ENCODE measurements at places on chromosomes 13 and 19.

DNA sequence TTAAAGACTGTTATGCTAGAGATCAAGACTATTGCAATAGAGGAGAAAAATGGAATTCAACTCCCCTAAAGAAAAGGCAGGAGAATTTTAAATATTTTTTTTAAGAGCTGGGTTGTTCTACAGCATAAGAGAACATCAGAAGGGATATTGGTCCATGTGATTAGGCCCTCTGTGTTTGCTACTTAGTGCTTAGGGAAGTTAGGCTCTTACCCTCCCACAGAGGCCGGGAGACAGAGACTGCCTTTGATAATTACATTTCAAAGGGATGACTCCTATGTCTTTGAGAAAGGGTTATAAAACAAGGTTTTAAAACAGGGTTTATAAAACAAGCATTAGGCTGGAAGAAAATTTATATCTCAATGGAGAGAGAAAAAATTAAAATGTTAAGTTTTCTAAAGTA lies 1248.1 kb upstream of the PCDH20 start:
- no peak for DNase-seq

GRCh38 chr19:13132471-13133180 lies 14.6 kb downstream of the NACC1 start:
- no peak for DNase-seq

- DNase-seq = no peak
These were observed 24.9 kb downstream of the MPND start for GRCh38 chr19:4368128-4368820.

DNA sequence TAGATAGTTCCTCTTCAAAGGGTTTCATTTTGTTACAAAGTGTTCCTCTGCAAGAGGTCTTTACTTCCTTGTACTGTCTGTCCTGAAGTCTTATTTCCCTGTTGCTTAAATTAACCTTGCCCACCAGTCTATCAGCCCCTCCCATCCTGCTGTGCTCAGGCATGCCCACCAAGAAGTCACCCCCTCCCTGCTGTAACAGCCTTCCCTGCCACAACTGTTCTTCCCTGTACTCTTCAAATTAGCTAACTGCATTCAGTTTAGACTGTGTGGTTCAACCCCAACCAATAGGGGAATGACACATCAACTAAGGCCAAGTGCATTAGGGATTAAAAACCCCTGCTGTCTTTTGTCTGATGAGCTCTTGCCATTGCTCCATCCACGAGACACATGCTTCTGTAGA lies 34.4 kb upstream of the ZNF562 start:
- DNase-seq = no peak

DNA sequence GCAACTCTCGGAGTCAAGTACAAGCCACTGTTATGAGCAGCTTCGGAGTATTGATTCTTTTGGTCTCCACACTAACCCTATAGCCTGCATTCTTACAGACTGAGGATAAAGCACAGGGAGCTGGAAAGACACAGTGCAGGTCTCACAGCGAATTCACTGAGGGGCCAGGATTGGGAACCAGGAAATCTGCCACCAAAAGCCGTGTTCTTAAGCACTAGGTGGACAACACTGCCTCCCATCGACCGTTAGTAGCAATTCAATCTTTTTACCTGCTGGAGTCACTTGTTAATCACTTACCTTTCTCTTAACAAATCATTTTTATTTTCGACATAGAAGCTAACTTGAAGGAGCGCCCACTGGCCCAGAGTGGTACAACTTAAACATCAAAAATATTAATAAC lies 6.3 kb downstream of the PMIS2 start:
- no peak for DNase-seq

DNA sequence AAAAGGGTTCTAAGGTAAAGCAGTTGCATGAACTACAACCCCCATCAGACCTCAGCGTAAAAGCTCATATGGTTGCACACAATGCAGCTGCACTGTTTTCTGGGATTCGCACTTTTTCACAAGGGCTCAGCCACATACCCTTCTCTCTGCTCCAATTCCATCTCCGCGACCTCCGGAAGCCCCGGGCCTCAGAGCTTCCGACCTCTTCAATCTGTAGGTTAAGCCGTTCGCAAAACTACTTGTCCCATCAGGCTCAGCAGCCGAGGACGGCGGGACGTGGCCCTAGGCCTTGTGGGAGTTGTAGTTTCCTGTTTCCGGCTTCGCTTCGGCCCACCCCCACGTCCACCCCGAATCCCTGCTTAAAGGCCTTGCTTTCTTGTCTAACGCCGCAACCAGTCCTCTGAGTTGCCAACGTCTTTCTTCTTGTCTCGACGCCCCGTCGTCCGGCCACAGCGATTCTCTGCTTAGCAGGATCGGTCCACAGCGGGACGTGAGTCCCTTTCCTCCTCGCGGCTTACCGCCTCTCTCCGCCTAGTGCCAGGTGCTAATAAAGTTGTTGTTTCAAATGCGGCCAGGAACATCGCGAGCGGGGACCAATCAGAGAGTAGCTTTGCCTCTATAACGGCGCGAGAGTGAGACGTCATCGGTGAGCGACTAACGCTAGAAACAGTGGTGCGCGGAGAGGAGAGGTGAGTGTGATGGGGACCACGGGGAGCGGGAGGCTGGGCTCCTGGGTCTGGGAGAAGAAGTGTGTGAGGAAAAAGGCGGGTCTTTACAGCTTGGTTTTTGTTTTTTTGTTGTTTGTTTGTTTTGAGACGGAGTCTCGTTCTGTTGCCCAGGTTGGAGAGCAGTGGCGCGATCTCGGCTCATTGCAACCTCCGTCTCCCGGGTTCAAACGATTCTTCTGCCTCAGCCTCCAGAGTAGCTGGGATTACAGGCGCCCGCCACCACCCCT lies at the start of the genes PRPF31 and TFPT:
PRPF31 (plus strand) TSS at position 646 of the 955 bp plus-strand sequence. CDS start 2,525 bp downstream, outside the sequence.
TFPT (minus strand) TSS at position 549 of the 955 bp plus-strand sequence; CDS start at position 161, 388 bp downstream.
- DNase-seq = peak; percentile 93

DNA sequence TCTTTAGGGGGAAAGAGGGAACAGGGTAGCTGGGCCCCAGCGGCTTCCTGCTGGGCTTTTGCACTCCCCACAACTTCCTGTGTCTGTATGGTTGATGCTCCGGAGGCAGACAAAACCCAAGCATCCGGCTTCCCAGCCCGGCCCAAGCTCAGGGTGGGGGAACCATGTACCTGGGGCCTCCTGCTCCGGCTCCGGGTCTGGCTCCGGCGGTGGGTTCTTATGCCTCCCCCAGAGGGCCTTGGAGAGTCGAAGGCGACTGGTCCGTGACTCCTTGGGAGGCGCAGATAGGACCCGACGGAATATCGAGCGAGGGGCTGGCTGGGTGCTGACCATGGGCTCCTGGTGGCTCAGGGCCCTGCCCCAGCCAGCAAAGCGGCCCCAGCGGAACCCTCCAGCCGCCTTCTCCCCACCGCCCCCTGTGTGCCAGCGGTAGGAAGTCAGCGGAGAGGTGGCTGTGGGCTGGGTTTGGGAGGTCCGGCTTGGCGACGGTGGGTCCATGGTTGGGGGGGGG lies 428 bp downstream of the RASAL3 start:
- peak; percentile 46 for DNase-seq

DNA sequence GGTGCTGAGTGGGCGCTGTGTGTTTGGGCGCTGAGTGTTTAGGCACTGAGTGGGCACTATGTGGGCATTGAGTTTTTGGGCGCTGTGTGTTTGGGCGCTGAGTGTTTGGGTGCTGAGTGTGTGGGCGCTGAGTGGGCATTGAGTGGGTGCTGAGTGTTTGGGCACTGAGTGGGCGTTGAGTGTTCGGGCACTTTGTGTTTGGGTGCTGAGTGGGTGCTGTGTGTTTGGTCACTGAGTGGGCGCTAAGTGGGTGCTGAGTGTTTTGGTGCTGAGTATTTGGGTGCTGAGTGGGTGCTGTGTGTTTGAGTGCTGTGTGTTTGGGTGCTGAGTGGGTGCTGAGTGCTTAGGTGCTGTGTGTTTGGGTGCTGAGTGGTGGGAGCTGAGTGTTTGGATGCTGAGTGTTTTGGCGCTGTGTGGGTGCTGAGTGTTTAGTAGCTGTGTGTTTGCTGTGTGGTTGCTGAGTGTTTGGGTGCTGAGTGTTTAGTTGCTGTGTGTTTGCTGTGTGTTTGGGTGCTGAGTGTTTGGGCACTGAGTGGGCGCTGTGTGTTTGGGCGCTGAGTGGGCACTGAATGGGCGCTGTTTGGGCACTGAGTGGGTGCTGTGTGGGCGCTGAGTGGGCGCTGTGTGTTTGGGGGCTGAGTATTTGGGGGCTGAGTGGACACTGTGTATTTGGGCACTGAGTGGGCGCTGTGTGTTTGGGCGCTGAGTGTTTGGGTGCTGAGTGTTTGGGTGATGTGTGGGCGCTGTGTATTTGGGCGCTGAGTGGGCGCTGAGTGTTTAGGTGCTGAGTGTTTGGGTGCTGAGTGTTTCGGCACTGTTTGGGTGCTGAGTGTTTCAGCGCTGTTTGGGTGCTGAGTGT lies 47.2 kb upstream of the F7 start:
- DNase-seq = no peak

GRCh38 chr19:40742886-40743285 lies 7.4 kb downstream of the ACTMAP start:
- DNase-seq = no peak

DNA sequence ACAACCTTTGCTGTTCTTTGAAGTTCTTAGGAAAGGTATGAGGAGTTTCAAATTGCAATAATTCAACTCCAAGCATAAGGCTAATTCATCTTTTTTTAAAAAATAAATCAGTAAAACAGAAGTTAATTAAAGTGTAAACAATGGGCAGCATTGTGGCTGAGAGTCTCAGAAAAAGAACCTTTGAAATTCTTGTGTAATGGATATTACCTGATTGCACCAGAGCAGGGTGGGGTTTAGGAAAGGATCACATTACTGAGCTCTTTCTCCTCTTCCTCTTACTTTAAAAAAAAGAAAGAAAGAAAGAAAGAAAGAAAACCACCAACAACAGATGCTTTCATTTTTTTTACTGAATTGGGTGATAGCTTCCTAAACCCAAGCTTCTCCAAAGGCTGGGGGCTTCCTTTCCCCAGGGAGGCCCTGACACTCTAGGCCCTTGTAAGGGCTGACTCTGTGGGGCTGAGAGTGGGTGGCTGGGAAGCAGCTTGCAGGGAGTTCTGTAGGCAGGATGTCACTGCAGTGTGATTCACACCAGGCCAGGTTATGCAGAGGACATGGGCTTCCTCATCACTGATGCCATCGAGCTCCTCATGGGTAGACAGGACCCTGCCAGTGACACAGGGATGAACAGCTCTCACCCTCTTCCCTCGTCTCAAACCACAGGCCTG lies 564.5 kb downstream of the FGF9 start:
- no peak for DNase-seq

- no peak for DNase-seq
These were observed 117.8 kb downstream of the IRS2 start for GRCh38 chr13:109668433-109669233.

GRCh38 chr13:54357284-54357933 lies 1328.8 kb downstream of the OLFM4 start:
- DNase-seq = no peak

- DNase-seq = no peak
These were observed 699 bp downstream of the RCBTB2 start for GRCh38 chr13:48532256-48532505.

- peak; percentile 79 for DNase-seq
These were observed 2.2 kb upstream of the GSK3A start for GRCh38 chr19:42244347-42245220.

GRCh38 chr19:871446-872265 lies 12.2 kb downstream of the CFD start:
- DNase-seq = no peak

GRCh38 chr13:51867062-51867461 lies 5.3 kb downstream of the CCDC70 start:
- no peak for DNase-seq

DNA sequence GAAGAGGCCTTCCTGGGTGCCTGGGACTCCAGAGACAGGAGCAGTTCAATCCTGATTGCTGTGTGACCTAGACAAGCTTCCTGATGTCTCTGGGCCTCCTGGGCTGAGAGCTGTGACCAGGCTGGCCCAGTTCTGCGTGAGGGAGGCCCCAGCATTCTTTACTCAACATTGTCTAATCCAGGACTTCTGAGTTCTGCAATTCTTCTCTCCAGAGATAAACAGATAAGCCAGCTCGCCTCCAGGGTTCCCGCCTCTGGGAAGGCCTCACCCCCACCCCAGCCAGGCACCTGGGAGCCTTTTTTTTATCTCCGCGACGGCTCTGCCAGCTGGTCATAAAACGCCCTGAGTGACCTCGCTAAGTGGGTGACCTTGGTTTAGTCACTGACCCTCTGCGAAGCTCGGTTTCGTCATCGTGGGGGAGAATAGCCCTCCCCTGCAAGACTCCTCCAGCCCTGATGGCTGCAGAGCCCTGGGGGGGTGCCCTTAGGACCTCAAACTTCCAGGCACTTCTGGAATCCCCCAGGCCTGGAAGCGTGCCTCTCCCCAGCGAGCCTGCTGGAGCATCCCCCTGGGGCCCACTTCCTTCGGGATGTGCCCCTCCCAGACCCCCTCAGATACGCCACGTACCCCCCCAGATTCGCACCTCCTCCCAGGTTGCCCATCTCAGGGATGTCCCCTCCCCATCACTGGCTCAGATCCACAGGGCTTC lies 1.9 kb downstream of the SULT2B1 start:
- DNase-seq = no peak

DNA sequence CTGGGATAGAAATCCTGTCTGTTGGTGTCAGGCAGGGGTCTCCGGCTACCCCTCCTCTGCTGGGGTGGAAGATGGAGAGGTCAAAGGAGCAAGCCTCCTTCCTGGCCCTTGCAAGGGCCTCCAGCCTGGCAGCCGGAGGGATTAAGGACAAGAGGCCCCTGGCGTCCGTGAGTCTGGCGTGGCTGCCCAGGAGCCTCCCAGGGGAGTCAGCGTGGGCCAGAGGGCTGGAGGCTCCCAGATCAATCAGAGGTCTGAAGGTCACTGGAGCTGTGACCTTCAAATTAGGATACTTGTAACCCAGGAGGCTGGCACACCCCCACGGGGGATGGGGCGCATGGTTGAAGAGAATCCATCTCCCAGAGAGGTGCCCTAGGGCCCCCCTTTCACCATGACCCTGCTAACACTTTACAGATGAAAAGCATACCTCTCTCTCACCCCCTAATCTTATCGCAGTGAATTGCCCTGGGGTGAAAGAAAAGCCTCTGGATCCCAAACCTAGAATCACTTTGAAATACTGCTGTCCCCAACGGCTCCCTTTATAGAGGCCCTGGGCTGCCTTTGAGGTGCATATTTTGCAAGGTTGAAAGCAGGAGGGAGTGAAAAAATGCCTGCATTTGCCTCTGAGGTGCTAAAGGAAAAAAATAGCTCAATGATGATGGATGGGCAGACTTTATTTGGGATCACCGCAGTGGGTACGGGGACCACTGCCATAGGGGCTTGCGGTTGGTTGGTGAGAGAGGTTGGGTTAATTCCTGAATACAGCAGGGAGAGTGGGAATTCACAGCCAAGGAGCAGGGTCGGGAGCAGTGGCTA lies 44.9 kb upstream of the PEG3 start:
- DNase-seq = no peak

DNA sequence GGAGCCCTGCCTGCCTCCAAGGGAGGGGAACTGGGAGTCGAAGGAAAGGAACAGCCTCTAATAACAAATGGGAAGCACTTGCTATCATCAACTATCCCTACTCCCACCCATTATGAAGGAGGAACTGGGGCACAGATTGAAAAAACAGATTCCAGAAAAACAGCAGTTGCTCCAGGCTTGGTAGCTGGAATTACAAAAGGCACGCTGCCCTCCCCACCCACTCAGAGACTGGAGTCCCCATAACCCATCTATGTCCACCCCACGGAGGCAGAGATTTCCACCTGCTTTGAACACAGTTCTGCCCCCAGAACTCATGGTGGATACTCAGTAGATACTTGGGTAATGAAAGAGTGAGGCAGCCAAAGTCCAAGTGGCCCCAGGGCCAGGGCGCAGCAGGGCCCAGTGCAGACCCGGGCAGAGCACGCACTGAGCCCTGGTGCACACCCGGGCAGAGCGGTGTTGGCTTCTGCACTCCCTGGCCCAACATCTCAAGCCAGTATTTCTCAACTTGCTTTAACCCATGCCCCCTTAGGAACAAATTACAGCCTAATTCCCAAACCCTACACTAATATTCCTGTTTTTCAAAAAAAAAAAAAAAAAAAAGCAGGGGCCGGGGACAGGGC lies 19.1 kb upstream of the CCNP start:
- DNase-seq = no peak

- no peak for DNase-seq
These were observed 837 bp downstream of the FSD1 start for GRCh38 chr19:4305257-4305612.

Measured in stimulated activated CD8-positive, alpha-beta memory T cell treated with anti-CD3 and anti-CD28 coated beads, Interleukin-7, amount 100 ng/mL, for 1 hour (primary cell).